ENCODE measurements at places on chromosomes 2 and 18.
A peak's percentile ranks its signal among the peaks of the same experiment; 100 is the strongest.

DNA sequence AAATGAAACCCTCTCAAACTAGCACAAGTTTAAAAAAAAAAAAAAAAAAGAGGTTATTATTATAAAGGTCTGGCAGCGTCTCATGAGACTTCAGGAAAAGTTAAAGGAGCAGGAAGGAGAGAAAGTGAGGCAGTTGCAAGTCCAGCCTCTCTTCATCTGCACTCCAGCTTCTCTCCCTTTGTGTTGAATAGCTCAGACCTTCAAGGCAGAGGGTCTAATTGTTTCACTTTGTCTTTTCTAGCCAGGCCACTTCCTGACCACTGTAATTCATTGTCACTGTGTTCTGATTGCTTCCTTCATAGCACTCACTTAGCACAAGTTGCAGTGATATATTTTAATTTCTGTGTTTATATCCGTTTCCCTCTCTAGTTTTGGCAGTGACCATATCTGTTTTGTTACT lies 99.9 kb downstream of the SPATS2L start:
- DNase-seq: no peak

- no peak for DNase-seq
These were observed 25.9 kb upstream of the SNTG2 start for GRCh38 chr2:924701-925100.

DNA sequence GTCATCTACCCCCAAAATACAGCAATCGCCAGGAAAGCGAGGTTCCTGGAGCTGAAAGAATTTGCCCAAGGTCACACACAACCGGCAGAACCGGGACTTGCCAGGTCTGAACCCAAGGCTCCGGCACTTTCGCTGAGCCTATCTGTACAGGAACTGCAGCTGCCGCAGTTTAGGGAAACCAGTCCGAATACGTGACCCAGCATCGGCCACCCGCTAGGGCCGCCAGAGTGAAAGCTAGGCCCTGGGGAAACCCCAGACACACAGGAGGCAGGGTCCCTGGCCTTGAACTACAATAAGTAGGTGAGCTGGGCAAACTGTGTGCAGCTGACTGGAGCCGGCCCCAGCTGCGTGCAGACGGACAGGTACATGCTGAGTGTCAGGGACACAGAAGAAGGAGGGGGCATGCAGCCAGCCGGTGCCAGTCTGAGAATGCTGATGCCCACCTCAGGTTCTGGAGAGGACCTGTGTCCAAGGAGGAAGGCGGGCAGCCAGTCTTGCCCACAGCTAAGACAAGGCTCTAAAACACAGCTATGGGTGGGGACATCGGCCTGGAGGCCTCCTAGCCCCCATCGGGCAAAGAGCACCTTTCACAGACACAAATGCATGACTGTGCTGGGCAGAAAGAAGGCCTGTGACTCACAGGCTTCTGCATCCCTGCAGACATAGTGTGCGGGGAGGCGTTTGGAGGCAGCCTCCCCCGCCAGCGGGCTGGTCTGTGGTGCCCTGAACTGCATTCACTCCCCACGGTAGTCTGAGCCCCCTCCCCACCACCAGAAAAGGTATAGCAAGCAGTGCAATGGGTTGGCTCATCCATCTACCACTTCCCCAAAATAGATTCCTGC lies 107.4 kb upstream of the ID2 start:
- peak; percentile 50 for DNase-seq

DNA sequence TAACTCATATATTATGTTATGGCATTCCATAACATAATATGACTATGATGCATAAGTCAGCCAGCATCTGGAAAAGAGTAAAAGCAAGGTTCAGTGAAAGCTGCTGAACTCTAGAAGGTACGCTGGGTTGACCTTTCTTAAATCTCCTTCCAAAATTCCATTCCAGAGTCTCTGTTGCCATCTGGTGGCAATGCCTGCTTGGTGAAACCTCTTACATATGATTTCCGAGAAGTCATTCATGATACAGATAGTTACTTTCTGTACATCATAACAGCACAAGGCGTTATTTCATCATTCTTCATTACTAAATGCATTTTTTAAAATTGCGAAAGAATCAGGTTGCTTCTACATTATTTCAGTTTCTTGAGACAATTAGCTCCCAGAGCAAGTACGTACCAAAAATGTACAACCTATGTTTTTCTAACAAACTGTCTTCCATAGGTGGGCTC lies 7.0 kb upstream of the EPG5 start:
- DNase-seq: peak; percentile 41

Data from occipital lobe (tissue), 3 donors.